Dermis microvascular lymphatic vessel endothelial cell (primary cell): ENCODE measurements at places on chromosomes 13 and 19. TPM values are rescaled to one million over a fixed set of nuclear protein-coding genes. Genes with fewer than 3 reads are reported as not detected.

The HIF3A gene
- total RNA-seq = 11.9 and 14.8 TPM in 2 replicates

The ZNF350 gene
- 7.1 and 8.5 TPM in 2 replicates for total RNA-seq

The F7 gene
- total RNA-seq = not detected in 2 replicates

The RAB4B gene
- total RNA-seq = 8.6 and 14.4 TPM in 2 replicates

The APOC1 gene
- 0.63 and 1.8 TPM in 2 replicates for total RNA-seq

The CYP4F22 gene
- total RNA-seq = not detected in 2 replicates

The CEACAM1 gene
- total RNA-seq = 10.9 and 35.7 TPM in 2 replicates
